Lower lobe of right lung (tissue), 2 donors: ENCODE measurements at places on chromosomes 1 and 21. TPM values are rescaled to one million over a fixed set of nuclear protein-coding genes. Genes with fewer than 3 reads are reported as not detected.
A peak's percentile ranks its signal among the peaks of the same experiment; 100 is the strongest.

GRCh38 chr1:219733511-219734174 is 120.7 kb upstream of the ZC3H11B start:
- no peaks in the 10 kb centered on the region for H3K36me3 ChIP-seq
- no peak overlapping the region for H3K4me3 ChIP-seq
- H3K27me3 ChIP-seq: no peaks in the 10 kb centered on the region
- no peak overlapping the region for H3K27ac ChIP-seq
- H3K4me1 ChIP-seq: no peaks in the 10 kb centered on the region

GRCh38 chr1:58465825-58466629 is 80.5 kb downstream of the OMA1 start:
- H3K36me3 ChIP-seq: no peaks in the 10 kb centered on the region
- H3K4me1 ChIP-seq: no peaks in the 10 kb centered on the region
- H3K27ac ChIP-seq: no peak overlapping the region
- DNase-seq: no peak
- no peaks in the 10 kb centered on the region for H3K27me3 ChIP-seq

GRCh38 chr1:198220428-198220827 is 63.6 kb downstream of the NEK7 start:
- H3K4me1 ChIP-seq: no peaks in the 10 kb centered on the region
- H3K4me3 ChIP-seq: no peak overlapping the region
- DNase-seq: no peak

DNA sequence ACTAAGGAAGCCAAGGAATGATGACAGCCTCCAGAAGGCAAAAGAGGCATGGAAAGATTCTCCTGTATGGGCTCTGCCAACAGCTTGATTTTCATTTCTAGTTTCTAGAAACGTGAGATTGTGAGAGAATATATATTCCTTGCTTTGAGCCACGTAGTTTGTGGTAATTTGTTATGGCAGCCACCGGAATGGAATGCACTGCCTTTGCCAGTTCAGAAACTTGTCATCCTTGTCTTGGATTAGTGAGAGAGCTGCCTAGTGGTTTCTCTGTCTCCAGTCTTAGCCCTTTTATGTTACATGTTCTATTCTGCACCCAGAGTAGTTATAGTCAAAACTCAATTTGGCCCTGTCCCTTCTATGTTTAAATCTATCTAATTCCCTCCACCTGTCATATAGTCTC is 216.0 kb upstream of the PTGFR start:
- H3K27ac ChIP-seq: no peak overlapping the region
- no peaks in the 10 kb centered on the region for H3K27me3 ChIP-seq
- no peak for DNase-seq
- no peaks in the 10 kb centered on the region for H3K4me1 ChIP-seq

- H3K27me3 ChIP-seq: peaks cover 18% of the 10 kb centered on the region
- no peak overlapping the region for H3K27ac ChIP-seq
- H3K36me3 ChIP-seq: no peaks in the 10 kb centered on the region
- no peaks in the 10 kb centered on the region for H3K4me1 ChIP-seq
- H3K4me3 ChIP-seq: no peak overlapping the region
Observed at GRCh38 chr1:20220036-20220435, 33.7 kb upstream of the PLA2G2C start.

- peaks cover 50% of the 10 kb centered on the region for H3K36me3 ChIP-seq
- H3K4me3 ChIP-seq: no peak overlapping the region
- no peak overlapping the region for H3K27ac ChIP-seq
- no peaks in the 10 kb centered on the region for H3K4me1 ChIP-seq
Observed at GRCh38 chr1:9612162-9612845, 23.6 kb downstream of the TMEM201 start.

- H3K4me1 ChIP-seq: peaks cover 52% of the 10 kb centered on the region
- no peaks in the 10 kb centered on the region for H3K36me3 ChIP-seq
- peak overlapping the region; percentile 64 for H3K4me3 ChIP-seq
Observed at GRCh38 chr1:2229037-2229864, 1.1 kb downstream of the SKI start.

DNA sequence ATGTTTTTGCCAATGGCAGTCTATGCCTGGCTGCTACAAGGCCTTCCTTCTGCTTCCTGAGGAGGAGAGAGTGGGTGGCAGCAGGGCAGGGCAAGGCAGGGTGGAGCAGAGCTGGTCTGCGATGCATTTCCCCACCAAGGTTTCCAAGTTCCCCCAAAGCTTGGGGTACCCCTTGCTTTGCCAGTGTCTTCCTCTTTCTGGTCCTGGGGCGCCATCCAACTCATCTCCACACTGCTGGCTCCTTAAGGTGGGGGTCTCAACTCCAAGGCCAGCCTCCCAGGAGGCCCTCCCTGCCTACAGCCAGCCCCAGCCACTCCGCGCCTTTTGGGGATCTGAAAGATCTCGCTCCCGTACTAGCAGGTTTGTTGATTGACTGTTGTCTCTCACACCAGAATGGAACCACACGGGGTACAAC is 3.9 kb upstream of the SKI start:
- no peak overlapping the region for H3K27ac ChIP-seq
- DNase-seq: peak; percentile 52
- no peak overlapping the region for H3K4me3 ChIP-seq
- peaks cover 13% of the 10 kb centered on the region for H3K4me1 ChIP-seq
- no peaks in the 10 kb centered on the region for H3K27me3 ChIP-seq
- no peaks in the 10 kb centered on the region for H3K36me3 ChIP-seq

GRCh38 chr1:177383715-177384114 is 213.0 kb downstream of the BRINP2 start:
- DNase-seq: no peak
- no peak overlapping the region for H3K4me3 ChIP-seq
- H3K27ac ChIP-seq: no peak overlapping the region
- H3K27me3 ChIP-seq: no peaks in the 10 kb centered on the region
- no peaks in the 10 kb centered on the region for H3K4me1 ChIP-seq
- H3K36me3 ChIP-seq: no peaks in the 10 kb centered on the region

DNA sequence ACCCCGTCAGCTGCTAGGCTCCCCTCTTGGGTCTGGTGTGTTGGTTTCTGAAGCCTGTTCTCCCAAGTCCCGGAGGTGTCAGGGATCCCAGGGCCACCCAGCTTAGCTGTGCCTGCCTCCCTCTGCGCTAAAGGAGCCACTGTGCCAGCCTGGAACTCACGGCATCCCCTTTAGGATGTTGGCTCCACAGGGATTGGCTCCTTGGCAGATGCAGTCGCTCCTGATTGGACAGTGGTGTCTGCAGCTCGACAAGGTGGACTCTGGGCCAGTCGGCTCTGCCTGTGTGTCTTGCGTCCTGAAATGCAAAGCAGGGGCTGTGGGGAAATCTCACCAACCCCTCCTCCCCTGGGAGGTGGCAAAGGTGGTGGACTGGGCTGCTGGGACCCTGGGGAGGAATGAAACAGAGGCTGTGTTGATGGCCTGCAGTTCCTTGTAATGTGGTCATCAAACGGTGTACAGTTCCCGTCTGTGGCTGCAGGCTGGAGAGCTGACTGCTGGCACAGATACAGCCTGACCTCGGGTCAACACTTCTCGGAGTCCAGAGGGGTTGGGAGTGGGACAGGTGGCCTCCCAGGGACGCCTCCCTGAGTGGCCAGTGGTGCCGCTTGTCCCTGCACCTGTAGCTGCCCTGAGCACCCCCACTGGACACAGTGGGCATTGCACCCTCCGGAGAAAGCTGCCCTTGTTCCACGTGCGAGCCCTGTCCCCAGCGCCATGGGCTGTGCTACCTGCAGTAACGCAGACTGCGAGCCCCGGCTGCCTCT is 11.5 kb upstream of the KCNAB2 start:
- no peaks in the 10 kb centered on the region for H3K27me3 ChIP-seq
- DNase-seq: peak; percentile 61
- H3K36me3 ChIP-seq: no peaks in the 10 kb centered on the region

DNA sequence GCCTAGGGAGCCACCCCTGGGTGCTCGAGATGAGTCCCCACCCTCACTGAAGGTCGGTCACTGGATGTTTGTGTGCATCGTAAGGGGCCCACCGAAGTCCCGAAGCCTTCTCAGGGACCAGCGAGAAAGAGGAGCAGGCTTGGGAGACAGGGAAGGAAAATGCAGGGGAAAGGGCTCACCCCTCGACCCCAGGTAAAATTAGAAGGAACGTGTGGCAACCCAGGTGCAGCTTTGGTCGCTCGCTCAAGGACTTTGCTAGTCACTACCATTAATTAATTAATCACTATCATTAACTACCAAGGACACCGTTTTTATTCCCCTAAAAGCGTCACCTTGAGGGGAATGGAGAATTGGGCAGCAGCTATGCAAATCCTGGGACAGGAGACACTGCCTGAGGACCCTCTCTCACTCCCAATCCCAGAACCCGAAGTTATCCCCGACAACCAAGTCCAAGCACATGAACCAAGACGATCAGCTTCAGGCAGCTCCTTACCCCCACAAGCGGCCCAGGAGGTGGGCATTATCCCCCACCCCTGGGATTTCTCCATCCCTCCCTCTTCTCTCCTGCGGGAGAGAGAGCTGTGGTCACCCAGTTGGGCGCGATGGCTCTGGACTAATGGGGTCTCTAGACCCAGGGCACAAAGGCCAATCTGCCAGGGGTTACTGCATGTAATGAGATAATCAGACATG is 4.2 kb upstream of the SIM2 start:
- H3K27me3 ChIP-seq: peaks cover 100% of the 10 kb centered on the region
- H3K36me3 ChIP-seq: no peaks in the 10 kb centered on the region
- no peak overlapping the region for H3K27ac ChIP-seq
- H3K4me1 ChIP-seq: peaks cover 45% of the 10 kb centered on the region

DNA sequence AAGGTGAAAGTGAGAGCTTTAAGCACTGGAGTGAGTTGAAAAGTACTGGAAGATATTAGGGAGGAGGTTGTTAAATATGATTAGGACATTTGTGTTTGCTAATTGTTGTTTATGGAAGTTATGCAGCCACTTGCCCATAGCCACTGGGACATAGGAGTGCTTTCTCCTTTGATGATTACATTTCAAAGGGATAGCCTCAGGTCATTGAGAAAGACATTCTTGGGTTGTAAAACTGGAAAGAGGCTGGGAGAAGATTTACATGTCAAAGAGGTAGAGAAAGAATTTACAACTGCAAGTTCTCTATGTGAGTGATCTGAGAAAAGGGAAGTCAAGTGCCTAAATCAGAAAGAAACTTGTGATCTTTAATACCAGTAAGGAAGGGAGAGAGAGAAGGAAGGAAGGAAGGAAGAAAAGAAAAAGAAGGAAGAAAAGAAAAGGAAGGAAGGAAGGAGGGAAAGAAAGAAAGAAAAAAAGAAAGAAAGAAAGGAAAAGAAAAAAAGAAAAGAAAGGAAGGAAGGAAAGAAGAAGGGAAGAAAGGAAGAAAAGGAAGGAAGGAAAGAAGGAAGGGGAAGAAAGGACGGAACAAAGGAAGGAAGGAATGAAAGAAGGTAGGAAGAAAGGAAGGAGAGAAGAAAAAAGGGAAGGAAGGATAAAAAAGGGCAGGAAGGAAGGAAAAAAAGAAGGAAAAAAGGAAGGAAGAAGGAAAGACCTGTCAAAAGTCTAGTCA is 284.6 kb upstream of the DPYD start:
- no peaks in the 10 kb centered on the region for H3K27me3 ChIP-seq
- H3K36me3 ChIP-seq: no peaks in the 10 kb centered on the region
- H3K27ac ChIP-seq: no peak overlapping the region
- DNase-seq: no peak
- no peak overlapping the region for H3K4me3 ChIP-seq
- H3K4me1 ChIP-seq: no peaks in the 10 kb centered on the region

DNA sequence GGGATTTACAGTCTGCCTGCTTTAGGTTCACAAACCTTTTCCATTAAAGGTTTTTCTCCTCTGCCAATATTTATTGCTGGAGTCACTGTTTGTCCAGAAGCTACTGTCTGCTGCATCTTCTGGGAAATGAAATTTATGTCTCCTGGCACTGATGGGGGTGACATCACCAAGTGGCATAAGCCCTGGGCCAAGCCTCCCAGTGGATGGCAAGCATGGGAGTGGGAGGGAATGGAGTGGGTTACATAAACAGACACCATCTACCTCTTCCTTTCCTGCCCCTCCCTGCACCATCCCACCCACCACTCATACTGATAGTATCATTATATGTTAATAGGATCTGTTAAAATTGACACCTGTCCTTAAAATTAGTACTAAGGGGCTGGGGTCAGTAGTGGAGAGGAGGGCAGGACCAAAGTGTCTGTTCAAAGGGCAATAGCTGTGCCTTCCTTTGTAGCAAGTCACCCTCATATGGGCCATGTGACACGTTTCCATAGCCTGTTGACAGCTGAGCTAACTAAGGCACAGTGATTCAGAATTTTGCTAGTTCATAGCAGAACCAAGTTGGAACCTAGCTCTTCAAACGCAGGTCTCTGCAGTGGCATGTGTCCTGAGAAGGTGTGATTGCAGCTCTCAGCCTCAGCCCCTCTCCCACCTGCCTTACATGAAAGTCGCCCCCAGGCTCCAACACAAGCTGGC is 71.0 kb downstream of the MAB21L3 start:
- DNase-seq: no peak
- no peaks in the 10 kb centered on the region for H3K27me3 ChIP-seq
- H3K4me1 ChIP-seq: no peaks in the 10 kb centered on the region
- H3K27ac ChIP-seq: no peak overlapping the region
- H3K36me3 ChIP-seq: no peaks in the 10 kb centered on the region

- H3K36me3 ChIP-seq: peaks cover 17% of the 10 kb centered on the region
- H3K27ac ChIP-seq: no peak overlapping the region
- H3K27me3 ChIP-seq: no peaks in the 10 kb centered on the region
- no peak for DNase-seq
- no peak overlapping the region for H3K4me3 ChIP-seq
- H3K4me1 ChIP-seq: peaks cover 29% of the 10 kb centered on the region
Observed at GRCh38 chr1:25821630-25822091, 1.9 kb downstream of the MTFR1L start.

DNA sequence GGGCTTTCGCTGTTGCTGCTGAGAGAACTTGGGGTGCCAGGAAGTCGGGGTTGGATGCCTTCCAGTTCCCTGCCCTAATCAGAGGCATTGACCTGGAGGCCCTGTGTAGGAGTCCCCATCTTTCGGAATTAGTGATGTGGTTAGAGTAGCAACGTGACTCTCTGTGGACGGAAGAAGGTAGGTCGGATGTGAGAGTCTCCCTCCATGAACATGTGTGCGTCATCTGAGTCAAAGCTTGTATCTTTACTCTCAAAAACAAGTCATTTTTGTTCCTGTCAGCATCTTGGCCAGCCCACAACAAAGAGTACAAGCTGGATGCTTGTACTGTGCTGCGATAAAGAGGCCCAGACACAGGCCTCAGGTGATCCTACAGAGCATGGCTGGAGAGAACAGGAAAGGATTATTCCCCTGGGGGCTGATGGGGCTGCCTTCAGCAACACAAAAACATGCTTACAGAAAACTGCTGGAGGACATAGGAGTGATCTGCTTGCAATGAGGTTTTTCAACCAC is 31.0 kb upstream of the IL10 start:
- peak overlapping the region; percentile 64 for H3K27ac ChIP-seq
- H3K27me3 ChIP-seq: no peaks in the 10 kb centered on the region
- DNase-seq: no peak
- no peaks in the 10 kb centered on the region for H3K36me3 ChIP-seq

- H3K27ac ChIP-seq: peak within 1 kb of the TSS; percentile 60
- peaks cover 9% of the 10 kb centered on the region for H3K4me1 ChIP-seq
- H3K4me3 ChIP-seq: peak within 1 kb of the TSS; percentile 88
- no peaks in the 10 kb centered on the region for H3K36me3 ChIP-seq
- peak; percentile 90 for DNase-seq
Observed at GRCh38 chr1:33181921-33182341, at the start of gene TRIM62. Gene TRIM62, minus strand, starts transcription at chr1:33182043. Its CDS starts 611 bp downstream, at chr1:33181432.

GRCh38 chr1:34758751-34759150 is 789 bp upstream of the GJB4 start:
- H3K36me3 ChIP-seq: no peaks in the 10 kb centered on the region
- DNase-seq: no peak
- no peak overlapping the region for H3K27ac ChIP-seq
- H3K27me3 ChIP-seq: no peaks in the 10 kb centered on the region
- no peak overlapping the region for H3K4me3 ChIP-seq

The VHLL gene
- total RNA-seq: not detected

The SHE gene
- total RNA-seq: 40.1 TPM

The SDC3 gene
- total RNA-seq: 43.5 TPM

The CLDN8 gene
- total RNA-seq: 2.9 TPM

The RCOR3 gene
- 52.3 TPM for total RNA-seq

The CLDN14 gene
- total RNA-seq: not detected

The UTS2 gene
- total RNA-seq: not detected
